ENCODE measurements at places on chromosomes 3 and 15. TPM values are rescaled to one million over a fixed set of nuclear protein-coding genes. Genes with fewer than 3 reads are reported as not detected.

- no peaks in the 10 kb centered on the region for H3K4me1 ChIP-seq
- no peaks in the 10 kb centered on the region for H3K27me3 ChIP-seq
- H3K27ac ChIP-seq: no peak overlapping the region
- no peaks in the 10 kb centered on the region for H3K36me3 ChIP-seq
Measured at GRCh38 chr3:153443961-153444360, 281.9 kb downstream of the RAP2B start.

DNA sequence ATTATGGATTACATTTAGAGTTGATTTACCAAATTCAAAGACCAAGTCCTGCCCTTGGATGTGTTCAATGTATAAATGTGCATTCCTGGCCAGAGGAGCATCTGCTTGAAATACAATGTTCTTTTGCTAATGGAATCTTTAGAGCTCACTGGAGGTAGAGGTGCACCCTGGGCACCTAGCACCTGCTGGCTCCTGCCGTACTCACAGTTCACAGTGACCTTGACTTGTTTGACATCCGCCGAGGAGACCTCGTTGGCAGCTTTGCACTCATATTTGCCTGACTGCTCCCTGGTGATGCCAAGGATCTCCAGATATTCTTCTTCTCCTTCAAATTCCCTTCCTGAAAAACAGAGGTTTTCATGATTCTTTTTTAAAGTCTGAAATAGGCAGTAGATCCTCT, 229.0 kb downstream of the GAP43 start:
- no peaks in the 10 kb centered on the region for H3K36me3 ChIP-seq
- no peaks in the 10 kb centered on the region for H3K27me3 ChIP-seq
- H3K4me1 ChIP-seq: peaks cover 7% of the 10 kb centered on the region
- DNase-seq: no peak

DNA sequence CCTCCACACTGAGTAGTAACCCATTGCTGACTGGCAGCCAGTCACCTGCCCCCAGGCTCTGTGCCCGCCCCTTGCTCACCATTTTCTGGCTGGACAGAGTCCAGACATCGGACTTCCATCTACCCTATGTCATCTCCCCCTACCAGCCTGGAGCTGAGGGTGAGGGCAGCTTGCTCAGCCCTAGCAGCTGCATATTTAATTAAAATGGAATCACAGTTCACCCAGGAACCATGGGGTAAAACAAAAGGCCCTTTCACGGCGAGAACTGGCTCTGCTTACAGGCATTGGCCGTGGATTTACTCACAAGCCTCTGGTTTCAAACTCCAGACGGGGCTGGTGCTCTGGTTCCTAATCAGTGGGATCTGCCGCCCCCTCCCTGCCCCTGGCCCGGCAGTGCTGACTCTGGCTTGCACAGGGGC, 94.9 kb upstream of the ATP2B2 start:
- no peak overlapping the region for H3K4me3 ChIP-seq
- H3K27ac ChIP-seq: no peak overlapping the region
- no peaks in the 10 kb centered on the region for H3K36me3 ChIP-seq
- DNase-seq: no peak
- H3K4me1 ChIP-seq: peaks cover 3% of the 10 kb centered on the region

- no peak for DNase-seq
- H3K27ac ChIP-seq: no peak overlapping the region
Measured at GRCh38 chr15:101171954-101172353, 79.9 kb downstream of the CHSY1 start.

DNA sequence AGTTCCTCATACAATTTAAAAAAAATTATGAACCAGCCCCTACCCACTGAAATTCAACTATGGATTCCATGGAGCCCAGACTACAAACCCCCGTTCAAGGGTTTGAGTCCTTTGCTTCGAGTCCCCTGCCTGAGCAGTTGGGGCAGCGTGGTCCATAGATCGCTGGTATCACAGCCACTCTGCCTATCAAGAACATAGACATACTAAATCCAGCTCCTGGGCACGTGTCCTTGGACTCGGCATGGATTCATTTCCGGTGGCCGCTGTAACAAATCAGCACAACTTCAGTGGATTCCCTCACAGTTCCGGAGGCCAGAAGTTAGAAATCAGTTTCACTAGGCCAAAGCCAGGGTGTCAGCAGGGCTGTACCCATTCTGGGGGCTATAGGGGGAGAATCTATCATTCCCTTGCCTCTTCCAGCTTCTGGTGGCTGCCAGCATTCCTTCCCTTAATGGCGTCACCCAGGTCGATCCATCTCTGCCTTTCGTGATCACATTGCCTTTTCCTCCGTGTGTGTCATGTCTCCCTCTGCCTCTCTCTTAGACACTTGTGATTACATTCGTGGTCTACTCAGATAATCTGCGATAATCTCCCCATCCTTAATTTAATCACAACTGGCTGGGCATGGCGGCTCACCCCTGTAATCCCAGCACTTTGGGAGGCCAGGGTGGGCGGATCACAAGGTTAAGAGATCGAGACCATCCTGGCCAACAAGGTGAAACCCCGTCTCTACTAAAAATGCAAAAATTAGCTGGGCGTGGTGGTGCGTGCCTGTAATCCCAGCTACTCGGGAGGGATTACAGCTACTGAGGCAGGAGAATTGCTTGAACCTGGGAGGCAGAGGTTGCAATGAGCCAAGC, 4.6 kb upstream of the TMEM44 start:
- H3K36me3 ChIP-seq: peaks cover 15% of the 10 kb centered on the region
- no peaks in the 10 kb centered on the region for H3K27me3 ChIP-seq
- H3K27ac ChIP-seq: no peak overlapping the region

GRCh38 chr3:157830556-157831236, 275.5 kb downstream of the SHOX2 start:
- H3K36me3 ChIP-seq: no peaks in the 10 kb centered on the region
- H3K27ac ChIP-seq: no peak overlapping the region
- H3K27me3 ChIP-seq: no peaks in the 10 kb centered on the region
- DNase-seq: no peak

Gene GNB5
- 50.1 TPM for total RNA-seq

Gene INSYN1
- 12.5 TPM for total RNA-seq

Gene UBE2Q2
- 73.9 TPM for total RNA-seq
